ENCODE measurements at places on chromosomes 6 and 20.

DNA sequence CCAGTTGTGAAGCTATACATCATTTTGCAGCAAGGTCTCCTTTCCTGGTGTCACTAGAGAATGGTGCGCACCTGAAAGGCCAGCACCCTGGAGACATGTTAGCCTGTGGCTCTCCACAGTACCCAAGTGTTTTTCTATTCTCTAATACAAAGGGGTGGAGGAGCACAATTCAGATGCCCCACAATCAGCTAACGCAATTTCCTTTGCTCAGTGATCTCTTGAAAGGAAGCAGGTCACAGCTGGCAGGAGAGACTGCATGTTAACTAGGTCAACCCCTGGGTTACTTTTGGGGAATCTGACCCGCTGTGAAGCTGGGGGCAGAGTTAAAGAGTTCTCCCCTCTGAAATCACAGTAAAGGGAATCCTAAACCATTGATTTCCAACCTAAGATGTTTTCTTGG is 92.5 kb downstream of the B3GAT2 start:
- DNase-seq: no peak

GRCh38 chr6:93496548-93496947 is 77.2 kb upstream of the EPHA7 start:
- no peak for DNase-seq

GRCh38 chr20:17391127-17391771 is 139.9 kb downstream of the BFSP1 start:
- DNase-seq: no peak

- DNase-seq: no peak
Observed at GRCh38 chr6:106026748-106027715, 59.1 kb upstream of the PRDM1 start.

DNA sequence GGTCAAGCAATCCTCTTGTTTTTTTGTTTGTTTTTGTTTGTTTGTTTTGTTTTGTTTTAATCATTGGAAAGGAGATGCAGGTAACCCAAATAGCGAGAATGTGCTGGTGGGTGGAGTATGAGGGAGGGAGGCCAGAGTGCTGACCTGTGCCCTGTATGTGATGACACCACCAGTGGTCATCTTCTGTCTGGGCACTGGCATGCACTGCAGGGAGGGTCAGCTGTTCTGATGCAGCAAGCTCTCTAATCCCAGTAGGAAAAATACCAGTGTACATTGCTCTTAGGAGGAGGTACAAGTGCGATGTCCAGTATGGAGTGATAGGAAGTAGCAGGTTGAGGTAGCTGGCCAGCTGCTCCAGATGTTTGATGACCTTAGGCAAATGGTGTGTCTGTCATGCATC is 2.9 kb upstream of the CST1 start:
- DNase-seq: no peak

DNA sequence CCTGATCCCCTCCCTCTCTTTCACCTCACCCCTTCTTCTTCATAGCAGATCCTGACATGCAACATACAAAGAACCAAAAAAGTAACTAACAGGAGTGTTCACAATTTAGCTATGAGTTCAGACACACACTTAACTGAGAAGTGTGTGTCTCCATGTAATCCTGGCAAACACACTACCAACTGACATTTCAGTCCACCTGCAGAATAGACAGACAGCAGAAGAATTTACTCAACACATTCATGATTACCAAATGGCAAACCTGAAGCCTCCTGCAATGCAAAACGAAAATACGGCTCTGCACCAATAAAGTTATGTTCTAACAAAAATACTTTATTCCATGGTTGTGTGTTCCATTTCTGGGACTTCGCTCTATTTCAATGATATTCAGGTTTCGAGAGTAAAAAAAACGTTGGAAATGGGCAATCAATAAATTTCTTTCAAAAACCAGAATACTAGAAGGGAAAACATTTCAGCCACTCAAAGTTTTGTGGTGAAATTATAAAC is 2.6 kb downstream of the BACH2 start:
- no peak for DNase-seq

GRCh38 chr6:12369781-12370262 is 79.7 kb downstream of the EDN1 start:
- DNase-seq: no peak

GRCh38 chr6:128567029-128567428 is 46.6 kb upstream of the PTPRK start:
- no peak for DNase-seq

- no peak for DNase-seq
Observed at GRCh38 chr6:35139924-35140638, 1.1 kb downstream of the TCP11 start.

DNA sequence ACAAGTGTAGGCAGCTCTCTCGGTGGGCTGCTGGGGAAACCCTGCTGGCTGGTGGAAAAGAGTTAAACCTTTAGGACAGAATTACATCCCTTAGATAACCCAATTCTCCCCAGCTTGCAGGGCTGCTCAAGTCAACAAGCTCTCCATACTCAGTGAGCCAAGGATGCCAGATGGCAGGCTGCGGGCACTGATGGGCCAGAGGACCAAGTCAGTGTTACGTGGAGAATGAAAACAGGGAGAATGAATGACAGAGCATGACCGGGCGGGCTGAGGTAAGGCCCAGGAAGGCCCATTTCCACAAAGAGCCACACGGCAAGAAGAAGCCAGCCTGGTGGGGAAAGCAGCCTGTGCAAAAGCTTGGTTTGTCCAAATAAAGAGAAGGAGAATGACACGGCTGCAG is 58.7 kb upstream of the CD93 start:
- DNase-seq: no peak

GRCh38 chr6:155212616-155213380 is 51.0 kb upstream of the CLDN20 start:
- no peak for DNase-seq

DNA sequence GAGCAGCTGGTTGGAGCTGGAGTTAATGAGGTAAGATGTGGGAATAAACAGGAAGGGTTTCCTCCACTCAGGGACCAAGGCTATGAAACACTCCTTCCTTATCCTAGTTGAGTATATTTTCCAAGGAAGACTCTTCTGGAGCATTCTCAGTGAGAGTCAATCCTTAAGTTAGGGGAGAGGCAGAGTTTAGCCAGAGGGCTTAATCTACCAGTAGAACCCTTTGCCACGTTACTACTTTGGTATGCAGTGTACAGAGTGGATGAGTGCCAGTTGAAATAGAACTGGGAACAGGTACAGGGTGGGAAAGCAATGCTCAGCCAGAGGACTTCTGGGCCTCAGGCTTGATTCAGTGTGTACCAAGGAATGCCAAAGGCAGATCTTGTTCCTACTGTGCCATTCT is 114.3 kb downstream of the UBE3D start:
- DNase-seq: no peak

DNA sequence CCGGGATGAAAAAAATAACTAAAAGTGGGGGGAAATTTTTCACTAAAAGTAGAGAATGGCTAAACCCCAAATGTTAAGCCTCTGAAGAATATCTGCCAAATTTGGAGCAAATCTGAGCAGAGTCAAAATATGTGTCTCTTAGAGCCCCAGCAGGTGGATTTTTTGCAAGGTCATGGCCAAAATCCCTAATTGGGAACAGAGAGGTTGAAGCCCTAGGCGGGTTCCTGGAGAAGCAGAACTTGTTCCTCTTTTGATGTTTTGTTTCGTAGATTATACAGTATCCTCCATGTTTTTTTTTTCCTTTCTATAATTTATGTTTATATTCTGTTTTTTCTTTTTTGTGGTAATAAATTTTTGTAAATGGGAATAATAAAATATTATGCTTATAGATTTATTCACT is 94.4 kb downstream of the PLCB4 start:
- no peak for DNase-seq

- no peak for DNase-seq
Observed at GRCh38 chr6:136077834-136078576, 172.1 kb downstream of the MTFR2 start.

DNA sequence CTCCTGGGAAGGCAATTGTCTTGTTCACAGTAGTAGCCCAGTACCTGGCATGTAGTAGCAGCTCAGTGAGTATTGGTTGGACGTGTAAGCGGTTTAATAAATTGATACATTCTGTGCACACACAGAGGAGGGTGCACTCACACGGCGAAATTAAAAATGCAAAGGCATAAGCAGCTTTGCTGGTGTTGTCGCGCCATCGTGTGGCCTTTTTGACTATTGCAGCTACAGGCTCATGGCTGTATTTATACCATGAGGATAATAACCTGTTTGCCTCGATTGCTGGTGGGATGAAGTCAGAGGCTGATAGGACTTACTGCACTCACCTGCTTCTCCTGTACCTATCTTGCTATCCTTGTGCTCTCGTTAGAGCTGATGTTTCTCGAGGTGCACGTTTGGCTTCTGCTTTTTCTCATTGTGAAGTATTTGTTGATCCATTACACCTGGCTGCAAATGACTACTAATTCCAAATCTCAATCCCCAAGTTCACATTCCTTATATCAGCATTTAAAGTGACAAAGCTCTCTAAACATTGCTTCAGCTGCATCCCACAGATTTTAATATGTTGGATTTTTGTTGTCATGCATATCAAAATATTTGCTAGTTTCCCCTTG is 61.5 kb downstream of the TBXT start:
- peak; percentile 79 for DNase-seq

DNA sequence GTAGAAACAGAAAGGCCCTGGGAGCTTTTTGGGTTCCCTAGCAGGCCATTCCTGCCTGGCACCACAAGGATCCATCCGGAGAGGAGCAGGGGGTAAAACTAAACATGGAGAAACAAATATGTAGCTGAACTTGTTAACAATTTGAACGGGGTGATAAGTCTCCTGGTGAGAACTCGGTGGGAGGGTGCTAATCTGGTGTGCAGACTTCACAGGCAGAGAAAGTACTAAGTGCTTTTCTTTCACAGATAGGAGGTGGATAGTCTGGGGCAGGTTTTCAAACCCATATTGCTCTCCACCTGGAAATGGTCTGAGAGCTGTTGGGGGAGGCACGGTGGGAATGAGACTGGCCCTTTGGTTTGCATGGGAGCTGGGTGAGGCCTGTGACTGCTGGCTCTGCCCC is 196.3 kb upstream of the FUT9 start:
- DNase-seq: no peak

DNA sequence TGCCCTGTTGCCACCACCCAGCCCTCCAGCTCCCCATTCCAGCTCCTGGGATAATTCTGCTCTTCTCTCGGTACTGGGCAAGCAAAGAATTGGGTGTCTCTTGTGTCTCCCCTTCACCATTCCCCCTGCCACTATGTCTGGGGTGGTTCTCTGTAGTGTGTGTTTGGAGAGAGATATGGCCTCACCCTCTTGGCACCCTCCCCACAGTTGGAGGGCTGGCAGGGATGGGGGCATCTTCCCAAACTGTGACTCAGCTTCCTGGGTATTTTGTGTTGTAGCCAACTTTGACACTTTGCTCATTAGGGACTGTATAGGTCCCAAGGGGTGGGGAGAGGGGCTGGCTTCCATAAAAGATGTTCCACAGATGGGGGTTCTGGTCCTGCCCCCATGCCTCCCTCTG is 1.7 kb downstream of the TNXB start:
- DNase-seq: no peak

GRCh38 chr6:74991573-74992332 is 214.1 kb downstream of the COL12A1 start:
- DNase-seq: no peak

GRCh38 chr6:148250975-148251685 is 91.5 kb upstream of the SASH1 start:
- DNase-seq: no peak

DNA sequence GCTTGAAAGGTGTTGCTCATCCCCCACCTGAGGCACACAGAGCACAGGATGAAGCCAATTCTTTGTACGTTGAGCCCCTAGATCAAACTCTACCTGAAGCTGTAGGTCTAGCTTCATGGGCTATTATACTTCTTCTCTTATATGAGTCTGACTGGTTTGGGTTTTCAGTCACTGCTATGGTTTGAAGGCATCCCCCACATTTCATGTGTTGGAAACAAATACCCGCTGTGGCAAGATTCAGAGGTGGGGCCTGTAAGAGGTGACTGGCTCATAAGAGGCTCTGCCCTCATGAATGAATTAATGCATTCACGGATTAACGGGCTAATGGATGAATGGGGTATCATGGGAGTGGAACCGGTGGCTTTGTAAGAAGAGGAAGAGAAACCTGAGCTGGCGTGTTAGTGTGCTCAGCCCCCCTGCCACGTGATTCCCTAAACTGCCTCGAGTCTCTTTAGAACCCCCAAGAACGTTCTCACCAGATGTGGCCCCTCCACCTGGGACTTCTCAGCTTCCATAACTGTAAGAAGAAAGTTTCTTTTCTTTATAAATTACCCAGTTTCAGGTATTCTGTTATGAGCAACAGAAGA is 39.2 kb downstream of the PREX1 start:
- DNase-seq: no peak

GRCh38 chr20:46568570-46569129 is 18.2 kb upstream of the OCSTAMP start:
- DNase-seq: peak; percentile 78

DNA sequence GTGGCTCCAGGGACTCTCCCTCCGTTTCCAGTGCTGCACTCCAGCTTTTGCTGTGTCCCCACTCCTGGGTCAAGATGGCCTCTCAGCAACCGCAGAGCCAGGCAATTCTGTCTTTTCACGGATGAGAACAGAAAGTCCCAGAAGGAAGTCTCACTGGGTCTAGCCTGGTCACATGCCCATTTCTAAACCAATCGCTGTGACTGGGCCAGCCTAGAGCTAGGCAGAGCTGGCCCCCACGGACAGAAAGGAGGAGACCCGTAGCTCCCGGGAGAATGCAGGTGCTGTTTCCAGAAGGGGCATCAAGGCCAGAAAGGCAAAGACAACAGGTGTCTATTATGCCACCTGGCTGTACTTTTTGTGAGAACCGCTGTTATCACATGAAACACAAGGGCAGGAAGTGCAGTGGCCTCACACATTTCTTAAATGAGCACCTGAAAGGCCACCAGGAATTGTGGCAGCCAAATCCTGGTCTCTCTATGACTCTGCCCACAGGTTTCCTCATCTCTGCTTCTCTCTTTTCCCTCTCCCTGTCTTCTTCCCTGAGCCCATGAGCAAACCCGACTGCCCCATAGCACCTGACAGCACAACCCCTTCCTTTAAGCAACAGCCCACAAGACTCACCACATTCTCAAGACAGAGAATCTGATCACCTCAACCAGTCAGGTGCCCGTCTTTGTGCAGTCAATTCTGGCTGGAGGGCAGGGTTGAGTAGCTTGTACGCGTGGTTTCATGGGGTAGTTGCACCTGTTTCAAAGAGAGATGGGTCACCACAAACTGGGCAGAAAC is 37.1 kb upstream of the B4GALT5 start:
- no peak for DNase-seq

GRCh38 chr6:11845664-11846577 is 67.3 kb upstream of the ADTRP start:
- DNase-seq: no peak
